ENCODE measurements at places on chromosomes 3 and 15. TPM values are rescaled to one million over a fixed set of nuclear protein-coding genes. Genes with fewer than 3 reads are reported as not detected.

- no peak for DNase-seq
Observed at GRCh38 chr15:49675041-49675440, 54.2 kb downstream of the DTWD1 start.

Gene TRIM42
- not detected for total RNA-seq

Gene ISG20
- total RNA-seq, result 143 TPM

Gene SGO1
- 0.88 TPM for total RNA-seq

DNA sequence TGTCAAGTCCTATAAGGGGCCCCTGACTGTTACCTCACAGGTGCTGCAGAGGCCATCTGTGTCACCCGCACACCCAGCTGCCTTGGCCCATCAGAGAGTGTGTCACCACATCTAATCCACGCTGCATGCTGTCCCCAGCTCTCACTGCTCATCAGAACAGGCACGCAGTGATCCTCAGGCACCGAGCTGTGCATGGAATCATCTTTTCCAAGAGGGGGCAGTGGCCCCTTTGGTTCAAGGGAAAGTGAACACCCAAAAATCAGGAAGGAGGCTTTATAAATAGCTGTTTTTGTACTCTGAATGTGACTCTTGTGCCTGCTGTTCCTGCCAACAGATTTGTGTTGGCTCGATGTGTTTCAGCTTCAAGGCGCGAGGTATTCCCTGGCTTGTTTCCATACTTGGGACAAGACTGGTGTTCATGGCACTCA is 110.3 kb upstream of the ETV5 start:
- DNase-seq, result no peak

DNA sequence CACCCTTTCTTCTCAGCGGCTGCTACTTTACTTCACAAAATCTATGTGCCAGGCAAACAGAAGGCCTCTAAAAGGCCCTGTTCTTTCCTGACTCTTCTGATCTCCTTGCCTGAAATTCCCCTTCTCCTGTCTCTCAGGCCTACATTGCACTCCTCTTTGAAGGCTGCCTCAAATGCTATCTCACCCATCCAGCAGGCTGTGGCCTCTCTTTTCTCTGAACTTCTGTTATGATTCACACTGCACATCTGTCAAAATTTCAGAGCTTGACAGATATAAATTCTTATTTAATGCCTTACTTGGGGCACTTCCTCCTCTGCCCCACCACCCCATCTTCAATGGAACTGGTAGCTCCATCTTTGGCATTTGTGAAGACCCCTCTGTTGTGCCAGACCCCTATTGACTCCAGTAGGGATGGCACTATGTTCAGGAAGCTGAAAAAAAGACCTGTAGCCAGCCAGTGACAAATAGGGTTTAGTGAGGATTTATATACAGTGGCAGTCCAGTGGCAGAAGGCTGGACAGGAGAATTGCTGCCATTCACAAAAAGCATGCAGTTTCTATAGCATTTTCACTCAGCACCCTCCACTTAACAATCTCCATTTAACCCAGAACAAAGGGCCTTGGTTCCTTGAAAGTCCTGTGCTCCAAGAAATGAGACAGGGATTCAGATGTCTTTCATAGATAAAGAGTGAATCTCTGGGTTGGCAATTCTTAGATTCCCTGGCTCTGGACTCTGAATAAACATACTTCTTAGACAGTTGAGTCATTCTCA is 415.8 kb upstream of the GRM7 start:
- no peak for DNase-seq

- DNase-seq, result no peak
Observed at GRCh38 chr3:81871358-81872155, 110.1 kb upstream of the GBE1 start.

Gene TRIM71
- total RNA-seq, result not detected

Gene CCDC174
- 43.0 TPM for total RNA-seq

DNA sequence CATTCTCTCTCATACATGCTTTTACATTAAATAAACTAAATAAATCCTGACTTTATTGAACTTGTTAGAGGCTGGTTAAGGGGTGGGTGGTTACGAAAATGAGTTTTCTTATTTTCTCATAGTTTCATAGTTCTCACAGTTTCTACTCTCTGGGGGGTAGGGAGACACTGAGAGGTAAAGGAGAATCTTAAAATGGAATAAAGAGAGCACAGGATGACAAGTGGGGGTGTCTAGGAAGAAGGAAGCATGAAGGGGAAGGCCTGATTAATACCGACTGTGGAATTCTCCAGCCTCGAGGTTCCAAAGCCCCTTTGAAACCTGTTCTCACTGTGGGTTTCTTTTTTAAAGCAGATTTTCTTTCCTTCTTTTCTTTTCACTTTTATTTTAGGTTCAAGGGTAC is 66.4 kb upstream of the TRA2B start:
- DNase-seq, result no peak

DNA sequence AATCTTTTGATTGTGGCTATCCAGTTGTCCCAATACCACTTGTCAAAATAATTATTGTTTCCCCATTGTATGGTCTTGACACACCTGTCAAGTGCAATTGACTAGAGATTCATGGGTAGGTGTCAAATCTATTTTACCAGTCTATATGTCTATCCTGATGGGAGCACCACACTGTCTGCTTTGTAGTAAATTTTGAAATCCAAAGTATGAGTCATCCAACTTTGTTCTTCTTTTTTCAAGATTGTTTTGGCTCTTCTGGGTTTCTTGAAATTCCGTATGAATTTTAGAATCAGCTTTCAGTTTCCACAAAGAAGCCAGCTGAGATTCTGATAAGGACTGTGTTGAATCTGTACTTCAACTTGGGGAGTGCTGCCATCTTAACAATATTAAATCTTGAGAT is 71.9 kb downstream of the CSNK1G1 start:
- DNase-seq, result no peak

GRCh38 chr3:48532271-48532976 is 24.2 kb downstream of the PFKFB4 start:
- no peak for DNase-seq

Gene MYLK
- total RNA-seq, result not detected

Measured in naive thymus-derived CD8-positive, alpha-beta T cell (primary cell).